ENCODE measurements at places on chromosomes 5 and 9.

DNA sequence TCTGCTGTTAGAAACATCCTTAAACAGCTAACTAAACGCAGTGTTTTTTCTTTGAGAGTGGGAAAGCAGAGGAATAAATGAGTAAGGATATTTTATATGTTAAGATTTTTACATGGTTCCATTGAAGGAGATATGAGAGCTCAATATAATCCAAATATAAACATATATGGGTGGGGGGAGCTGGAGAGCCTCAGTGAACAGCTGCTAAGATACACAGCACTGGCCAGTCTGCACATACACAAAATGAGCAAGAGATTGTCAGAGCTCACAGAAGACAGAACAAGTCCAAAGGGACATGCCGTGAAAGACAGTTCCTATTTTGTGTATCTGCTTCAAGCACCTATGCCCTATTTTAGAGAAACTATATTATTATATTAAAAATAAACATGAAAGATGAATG is 46.9 kb downstream of the CLINT1 start:
- no peak for DNase-seq

DNA sequence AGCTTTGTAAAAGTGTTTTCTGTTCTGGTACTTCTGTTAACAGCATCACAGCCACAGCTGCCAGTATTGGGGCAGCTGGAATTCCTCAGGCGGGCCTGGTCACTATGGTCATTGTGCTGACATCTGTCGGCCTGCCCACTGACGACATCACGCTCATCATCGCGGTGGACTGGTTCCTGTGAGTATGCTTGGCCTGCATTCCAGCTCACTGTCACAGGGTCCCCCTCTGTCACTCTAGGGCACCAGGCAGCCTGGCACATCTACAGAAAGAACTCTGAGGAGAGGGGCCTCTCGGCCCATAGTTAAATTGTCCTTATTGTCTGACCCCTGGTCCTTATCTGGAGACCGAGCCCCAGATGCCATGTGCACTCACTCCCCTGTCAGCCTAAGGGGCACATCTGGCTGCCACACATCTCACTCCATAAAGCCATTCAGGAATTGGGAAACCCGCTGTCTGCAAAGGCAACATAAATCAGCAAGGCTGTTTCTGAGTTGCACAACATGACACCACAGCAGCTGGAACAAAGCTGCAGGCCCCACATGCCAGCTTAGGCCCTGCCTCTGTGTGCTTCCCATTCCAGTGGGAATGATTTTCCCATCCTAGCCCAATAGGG is 77.5 kb downstream of the SLC1A3 start:
- DNase-seq, result no peak

DNA sequence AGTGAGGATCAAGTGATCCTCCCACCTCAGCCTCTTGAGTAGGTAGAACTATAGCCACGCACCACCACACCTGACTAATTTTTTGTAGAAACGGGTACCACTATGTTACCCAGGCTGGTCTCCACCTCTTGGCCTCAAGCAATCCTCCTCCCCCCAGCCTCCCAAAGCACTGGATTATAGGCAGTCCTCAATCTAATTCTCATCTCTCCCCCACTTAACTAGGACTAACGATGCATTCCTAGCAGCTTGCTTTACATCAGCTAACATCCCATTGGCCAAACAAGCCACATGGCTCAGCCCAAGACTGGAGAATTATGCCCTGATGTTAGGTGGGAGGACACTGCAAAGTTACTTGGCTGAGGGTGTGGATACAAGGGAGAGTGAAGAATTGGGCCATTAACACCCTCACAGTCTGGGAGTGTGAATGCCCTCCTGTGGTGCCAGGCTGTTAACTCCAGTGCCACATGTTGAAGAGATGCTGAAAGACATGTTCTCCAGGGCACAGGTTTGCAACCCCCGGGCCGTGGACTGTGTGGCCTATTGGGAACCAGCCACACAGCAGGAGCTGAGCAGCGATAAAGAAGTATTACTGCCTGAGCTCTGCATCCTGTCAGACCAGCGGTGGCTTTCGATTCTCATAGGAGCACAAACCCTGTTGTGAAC is 5.3 kb upstream of the ZNF367 start:
- peak; percentile 75 for DNase-seq

GRCh38 chr9:21788752-21789151 is 13.7 kb upstream of the MTAP start:
- no peak for DNase-seq

- DNase-seq, result no peak
Observed at GRCh38 chr5:66645039-66645438, 48.8 kb downstream of the MAST4 start.

GRCh38 chr5:111348661-111349329 is 124.6 kb downstream of the CAMK4 start:
- no peak for DNase-seq

DNA sequence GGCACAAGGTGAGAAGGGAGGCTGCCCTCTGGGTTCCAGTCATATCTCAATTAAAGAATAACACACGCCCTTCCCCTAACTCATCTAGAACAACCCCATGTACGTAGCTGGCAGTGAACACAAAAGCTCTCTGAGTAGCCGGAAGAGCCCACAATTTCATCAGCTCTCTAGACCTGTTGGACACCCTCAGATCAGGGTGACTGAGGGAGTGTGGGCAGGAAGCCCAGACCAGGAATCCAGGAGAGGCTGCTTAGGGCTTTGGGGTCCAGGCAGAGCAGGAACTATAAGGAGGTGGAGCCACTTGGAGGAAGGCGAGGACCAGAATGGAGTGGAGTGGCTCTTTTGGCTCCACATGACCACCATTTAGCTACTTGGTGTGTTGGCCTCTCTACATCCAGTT is 237.4 kb downstream of the NR3C1 start:
- DNase-seq, result no peak

DNA sequence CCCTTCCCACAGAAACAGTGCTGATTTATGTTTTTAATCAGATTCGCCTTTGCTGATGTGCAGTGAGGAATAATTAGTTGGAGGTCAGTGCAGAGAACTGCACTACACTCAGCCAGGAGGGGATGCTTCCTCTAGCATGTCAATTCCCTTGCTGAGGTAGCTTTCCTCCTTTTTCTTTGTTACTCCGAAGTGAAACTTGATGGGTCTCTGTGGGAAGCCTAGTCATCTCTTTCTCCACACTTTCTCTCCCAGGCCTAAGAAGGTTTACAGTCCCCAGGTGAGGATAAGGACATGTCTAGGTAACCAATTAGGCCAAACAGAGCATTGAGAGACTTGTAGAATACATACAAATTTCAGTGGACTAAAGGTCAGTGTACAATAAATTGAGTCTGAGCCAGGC is 461.8 kb downstream of the KIF4B start:
- no peak for DNase-seq

- no peak for DNase-seq
Observed at GRCh38 chr5:151738125-151738848, 20.1 kb downstream of the ATOX1 start.

DNA sequence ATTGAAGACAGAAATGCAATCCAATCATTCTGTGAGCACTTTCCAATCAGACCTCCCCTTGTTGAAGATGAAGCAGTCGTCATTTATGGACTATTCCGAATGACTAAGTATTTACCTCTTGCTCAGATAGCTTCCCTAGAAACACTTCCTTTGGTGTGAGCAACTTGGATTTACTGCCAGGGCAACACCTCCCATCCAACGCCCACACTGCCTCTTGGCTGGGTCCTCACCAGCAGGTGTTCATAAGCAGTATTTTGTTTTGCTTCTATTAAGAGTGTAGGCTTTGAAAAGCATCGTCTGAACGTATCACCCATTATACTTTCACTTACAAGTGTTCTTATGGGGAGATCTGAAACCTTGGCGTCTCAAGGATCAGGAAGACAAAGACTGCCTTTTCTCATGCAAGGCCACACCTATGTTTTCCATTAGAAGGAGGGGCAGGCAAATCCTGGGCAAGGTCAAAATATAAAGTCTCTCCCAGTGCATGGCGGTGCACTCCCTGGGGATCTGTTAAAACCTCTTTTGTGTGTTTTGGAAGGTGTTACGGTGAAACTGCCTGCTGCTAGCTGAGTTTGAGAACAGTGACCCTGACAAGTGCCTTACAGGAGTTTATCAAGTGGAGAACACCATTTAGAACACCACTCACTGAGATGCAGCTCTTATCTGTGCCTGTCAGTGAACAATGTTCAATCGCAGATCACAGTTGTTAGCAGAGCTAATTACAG is 10.6 kb upstream of the MARCHF3 start:
- peak; percentile 95 for DNase-seq

- DNase-seq, result no peak
Observed at GRCh38 chr9:126448136-126448535, 121.5 kb downstream of the MVB12B start.

GRCh38 chr5:67361932-67362729 is 165.5 kb upstream of the CD180 start:
- DNase-seq, result no peak

- no peak for DNase-seq
Observed at GRCh38 chr5:135382106-135382790, 16.8 kb downstream of the MACROH2A1 start.

- DNase-seq, result no peak
Observed at GRCh38 chr9:32399110-32399815, 14.8 kb downstream of the ACO1 start.

GRCh38 chr5:151661968-151662732 is 24.6 kb downstream of the SPARC start:
- no peak for DNase-seq

DNA sequence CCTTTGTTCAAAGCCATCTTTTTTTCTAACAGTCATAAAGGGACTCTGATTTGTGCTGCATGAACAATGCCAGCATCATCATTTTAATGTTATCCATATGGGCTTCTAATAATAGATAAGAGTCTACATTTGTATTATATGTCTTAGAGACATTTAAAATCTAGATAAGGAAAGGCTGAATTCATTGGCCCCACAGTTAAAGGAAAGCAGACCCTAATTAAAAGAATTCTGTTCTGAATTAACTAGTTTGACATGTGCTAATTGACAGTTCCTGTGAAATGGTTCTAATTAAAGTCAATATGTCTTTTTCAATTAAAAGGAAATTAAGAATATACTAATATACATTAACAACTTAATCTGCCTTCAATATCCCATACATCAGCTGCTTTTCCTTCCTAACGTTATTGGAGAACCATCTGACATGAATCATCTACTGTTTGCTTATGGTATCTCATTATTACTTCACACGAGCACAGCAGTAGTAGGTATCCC is 104.7 kb downstream of the NR2F1-AS1 start:
- DNase-seq, result peak; percentile 70

DNA sequence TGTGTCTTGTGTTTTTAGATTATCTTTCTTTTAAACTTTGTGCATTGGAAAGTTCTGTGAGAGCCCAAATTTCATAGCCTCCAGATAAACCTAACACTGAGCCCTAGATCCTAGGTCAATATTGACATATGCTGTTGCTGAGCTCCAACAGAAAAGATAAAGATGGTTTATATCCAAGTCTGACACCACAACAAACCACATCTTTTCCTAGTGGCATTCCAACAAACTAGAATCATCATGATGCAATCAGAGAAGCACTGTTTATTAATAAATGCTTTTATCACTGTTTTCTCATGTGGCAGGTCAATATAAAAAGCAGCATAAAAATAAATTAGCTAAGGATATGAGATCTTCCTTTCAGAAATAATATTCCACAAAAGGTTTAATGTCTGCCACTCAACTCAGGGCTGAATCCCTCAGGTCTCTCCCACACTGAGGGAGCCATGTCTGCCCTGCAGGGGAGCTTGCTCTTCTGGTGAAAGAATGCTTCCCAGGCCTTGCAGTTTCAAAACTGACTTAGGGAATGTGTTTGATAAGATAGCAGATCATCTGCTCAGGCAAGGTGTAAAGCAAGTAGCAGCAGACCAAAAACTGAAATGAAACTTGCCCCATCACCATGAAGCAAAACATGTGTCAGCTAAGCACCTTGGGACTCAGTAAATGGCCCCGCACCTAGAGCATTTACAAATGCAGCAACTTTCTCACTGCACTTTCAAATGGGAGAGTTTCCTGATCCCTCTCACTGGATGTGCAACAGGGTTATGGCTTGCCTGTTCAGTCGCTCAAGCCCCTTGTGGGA is 493.0 kb downstream of the AGTPBP1 start:
- no peak for DNase-seq

DNA sequence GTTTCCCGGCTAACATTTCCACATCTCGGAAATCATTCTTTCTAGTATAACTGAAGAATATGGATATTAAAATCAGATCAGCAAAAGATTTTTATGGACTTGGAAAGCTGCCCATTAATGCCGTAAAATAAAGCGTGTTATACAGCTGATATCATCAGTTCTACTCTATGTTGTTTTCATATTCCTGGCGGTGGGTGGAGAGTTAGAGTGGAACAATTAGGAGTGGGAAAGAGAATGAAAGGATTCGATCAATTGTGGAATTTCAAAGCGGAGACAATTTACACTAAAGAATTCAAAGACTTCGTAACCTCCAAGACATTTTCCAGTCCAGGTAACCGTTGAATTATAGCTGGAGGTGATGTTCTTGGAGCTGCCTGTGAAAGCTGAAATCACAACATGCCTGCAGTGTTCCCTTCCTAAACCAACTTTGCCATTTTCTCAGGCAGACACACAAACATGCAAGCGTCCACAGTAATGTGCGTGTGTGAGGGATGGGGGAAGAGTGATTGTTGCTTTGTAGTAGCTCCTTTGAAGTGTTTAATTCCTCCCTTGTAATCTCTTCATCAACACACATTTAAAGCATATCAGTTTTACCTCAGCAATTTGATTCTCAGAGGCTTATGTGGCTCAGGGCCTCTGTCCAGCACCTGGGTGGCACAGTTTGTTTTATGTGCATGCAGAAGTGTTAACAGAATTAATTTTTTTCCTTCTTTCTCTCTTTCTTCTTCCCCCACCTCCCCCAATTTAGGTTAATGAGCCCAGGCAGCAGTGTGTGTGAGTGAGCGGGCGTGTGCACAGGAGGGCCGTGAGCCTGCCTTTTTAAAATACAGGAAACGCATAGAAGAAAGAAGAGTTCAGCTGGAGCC is 544.1 kb downstream of the RAB3C start:
- DNase-seq, result no peak

DNA sequence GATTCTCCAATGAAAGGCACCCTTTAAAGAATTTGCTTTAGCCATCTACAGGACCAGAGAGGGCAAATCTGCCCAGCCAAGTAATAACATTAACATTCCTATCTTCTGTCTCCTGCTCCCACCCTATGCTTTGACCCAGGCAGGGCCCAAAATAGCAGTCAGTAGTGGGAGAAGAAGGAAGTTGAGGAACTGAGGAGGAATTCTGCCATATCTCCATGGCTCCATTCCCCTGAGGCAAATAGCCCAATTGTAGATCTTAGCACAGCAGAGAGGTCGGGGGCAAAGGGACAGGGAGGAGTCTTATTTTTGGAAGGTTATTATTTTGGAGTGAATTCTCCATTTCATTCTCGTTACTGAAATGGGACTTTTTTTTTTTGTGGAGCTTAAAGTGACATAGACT is 111.1 kb upstream of the IFNK start:
- DNase-seq, result no peak

DNA sequence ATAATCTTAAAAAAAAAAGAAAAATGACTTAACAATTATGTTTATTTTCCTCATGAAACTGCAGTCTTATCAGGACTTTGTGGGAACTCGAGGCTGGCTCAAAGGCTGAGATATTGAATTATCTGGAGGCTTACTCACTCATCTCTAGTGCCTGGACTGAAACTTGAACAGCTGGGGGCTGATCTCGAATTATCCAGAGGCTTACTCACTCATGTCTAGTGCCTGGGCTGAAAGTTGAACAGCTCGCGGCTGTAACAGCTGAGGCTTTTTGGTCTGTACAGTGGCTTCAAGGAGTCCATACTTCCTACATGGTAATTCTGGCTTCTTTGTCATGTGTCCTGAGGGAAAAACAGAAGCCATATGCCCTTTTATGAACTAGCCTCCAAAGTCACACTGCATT is 371.9 kb downstream of the CETN3 start:
- DNase-seq, result no peak

All from NCI-H69 (cell line).